ENCODE measurements at places on chromosomes 5 and 9.

GRCh38 chr5:66074901-66075300 is 69.2 kb upstream of the SREK1 start:
- no peak for DNase-seq

- DNase-seq = no peak
These were observed 203.6 kb upstream of the ADRA1B start for GRCh38 chr5:159712672-159713071.

- no peak for DNase-seq
These were observed 103.2 kb downstream of the DPYSL3 start for GRCh38 chr5:147406636-147407035.

GRCh38 chr9:100126423-100126822 is 27.4 kb downstream of the INVS start:
- no peak for DNase-seq

GRCh38 chr5:97165726-97166125 is 17.3 kb downstream of the RIOK2 start:
- DNase-seq = peak; percentile 56

DNA sequence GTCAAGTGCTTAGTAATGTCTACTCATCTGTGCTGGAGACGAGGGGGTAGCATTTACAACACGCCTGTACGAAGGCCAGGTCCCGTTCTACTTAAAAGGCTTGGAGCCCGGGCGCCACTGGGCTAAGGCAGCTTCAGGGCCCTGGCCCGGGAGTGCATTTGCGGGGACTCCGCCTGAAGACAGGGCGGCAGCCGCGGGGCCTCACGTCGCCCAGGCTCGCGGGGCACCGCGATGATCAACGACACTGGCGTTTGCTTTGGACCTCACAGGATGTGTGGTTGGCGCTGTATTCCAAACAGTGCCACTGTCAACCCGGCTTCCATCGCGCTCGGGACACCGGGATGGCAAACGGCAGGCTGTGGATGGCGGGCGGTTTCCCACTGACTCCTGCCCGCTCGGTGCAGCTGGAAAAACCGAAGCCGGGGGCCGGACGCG is 1.1 kb upstream of the TENT4A start:
- peak; percentile 71 for DNase-seq

GRCh38 chr9:95157481-95158151 is 159.9 kb downstream of the FANCC start:
- no peak for DNase-seq

- DNase-seq = no peak
These were observed 27.1 kb upstream of the C9orf40 start for GRCh38 chr9:74979844-74980243.

DNA sequence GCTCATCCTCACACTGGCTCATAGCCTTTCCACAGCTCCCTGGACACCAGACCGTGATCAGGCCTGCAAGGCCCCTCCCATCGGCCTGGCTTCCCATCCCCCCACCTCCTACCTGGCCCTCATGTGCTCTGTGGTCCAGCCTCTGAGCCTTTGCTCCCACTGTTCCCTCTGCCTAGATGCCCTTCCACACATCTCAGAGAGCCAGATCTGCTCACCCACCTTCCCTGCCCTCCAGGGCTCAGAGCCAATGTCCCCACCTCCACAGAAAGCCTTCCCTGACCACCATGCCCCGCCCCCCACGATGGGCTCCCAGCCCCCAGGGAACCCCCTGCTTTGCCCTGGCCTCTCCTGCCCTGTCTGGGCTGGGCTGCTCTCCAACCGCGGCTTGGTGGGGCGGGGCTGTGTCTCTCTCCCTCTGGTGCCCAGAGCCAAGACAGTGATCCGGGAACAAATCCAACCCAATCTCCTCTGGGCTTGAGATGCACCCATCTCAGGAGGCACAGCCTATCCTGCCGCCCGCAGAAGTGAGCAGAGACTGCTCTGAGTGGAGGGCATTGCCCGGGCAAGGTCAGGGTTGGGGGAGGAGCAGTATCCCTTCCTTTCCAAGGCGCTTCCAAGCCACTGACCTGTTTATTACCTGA is 1.6 kb downstream of the NINJ1 start:
- DNase-seq = peak; percentile 14

DNA sequence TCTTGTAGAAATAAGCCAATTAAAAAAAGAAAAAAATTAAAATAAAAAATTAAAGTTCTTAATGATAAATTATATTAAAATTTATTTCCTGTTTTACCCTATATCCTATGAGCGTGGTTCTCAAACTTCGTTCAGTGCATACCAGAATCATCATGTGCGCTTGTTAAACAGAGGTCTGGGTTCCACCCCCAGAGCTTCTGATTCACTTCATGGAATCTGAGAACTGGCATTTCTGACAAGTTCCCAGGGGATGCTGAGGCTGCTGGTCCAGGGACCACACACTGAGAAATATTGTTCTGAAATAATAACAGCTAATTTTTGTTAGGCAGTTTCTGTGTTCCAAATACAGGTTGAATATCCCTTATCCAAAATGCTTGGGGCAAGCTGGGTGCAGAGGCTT is 79.3 kb downstream of the TMC1 start:
- no peak for DNase-seq

GRCh38 chr9:29126783-29127182 is 1553.5 kb upstream of the C9orf72 start:
- DNase-seq = no peak

DNA sequence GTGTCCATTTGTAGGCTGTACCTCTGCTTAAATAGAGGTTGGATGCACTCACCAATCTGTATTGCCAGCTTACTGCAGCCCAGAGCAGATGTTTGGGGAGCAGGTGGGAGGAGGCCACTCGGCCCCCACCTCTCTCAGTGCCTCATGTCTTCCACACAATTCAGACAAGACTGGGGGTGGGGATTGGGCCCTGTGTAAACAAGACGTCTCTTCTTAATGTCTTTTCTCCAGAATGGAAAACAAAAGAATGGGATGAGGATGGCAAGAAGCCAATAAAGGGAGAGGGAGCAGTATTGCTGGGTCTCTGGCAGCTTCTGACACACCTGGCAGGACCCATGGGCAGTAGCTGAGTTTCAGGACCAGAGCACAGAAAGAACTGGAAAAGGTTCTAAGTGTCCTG is 64.9 kb downstream of the SIL1 start:
- DNase-seq = no peak

- DNase-seq = no peak
These were observed 16.5 kb upstream of the QRFP start for GRCh38 chr9:130912932-130913598.

GRCh38 chr5:11420969-11421368 is 483.3 kb downstream of the CTNND2 start:
- DNase-seq = no peak

GRCh38 chr9:130451509-130452388 is 7.0 kb downstream of the ASS1 start:
- peak; percentile 79 for DNase-seq

- DNase-seq = no peak
These were observed 107.5 kb downstream of the TMEM232 start for GRCh38 chr5:110618941-110619340.

DNA sequence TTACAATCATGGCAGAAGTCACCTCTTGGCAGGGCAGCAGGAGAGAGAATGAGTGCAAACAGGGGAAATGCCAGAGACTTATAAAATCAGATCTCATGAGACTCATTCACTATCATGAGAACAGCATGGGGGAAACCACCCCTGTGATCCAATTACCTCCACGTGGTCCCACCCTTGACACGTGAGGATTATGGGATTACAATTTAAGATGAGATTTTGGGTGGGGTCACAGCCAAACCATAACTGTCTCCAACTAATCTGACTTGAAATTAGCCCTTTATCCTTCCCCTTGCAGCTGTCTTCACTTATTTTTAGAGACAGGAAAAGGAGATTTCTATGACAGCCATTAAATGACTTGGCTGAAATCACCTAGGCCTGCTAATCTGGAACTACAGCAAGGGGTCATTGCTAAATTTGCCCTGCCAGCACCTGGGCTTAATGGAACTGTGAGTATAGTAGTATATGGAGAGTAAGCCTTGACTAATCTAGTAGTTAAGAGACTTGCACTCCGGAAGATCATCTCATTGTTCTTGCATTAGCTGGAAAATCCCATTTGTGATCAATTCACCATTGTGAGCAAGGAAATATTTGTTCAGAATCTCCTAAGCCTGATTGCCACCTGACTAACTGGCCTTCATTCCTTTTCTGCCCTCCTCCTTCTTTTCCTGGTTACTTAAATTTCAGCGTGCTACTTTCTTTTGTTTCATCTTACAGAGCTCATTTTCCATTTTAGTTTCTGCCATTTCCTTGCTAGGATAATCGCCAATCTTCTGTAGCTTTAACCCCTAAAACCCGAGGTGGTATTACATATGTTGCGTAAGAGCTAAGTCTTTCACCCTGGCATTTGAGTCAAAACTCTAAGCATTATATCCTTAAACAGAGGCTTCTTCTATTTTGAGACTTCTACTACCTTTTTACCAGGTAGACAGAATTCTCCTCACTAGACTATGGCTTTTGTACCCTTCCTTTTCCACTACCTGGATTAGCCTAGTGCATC is 65.3 kb upstream of the RUSC2 start:
- DNase-seq = no peak

GRCh38 chr5:142109331-142110045 is 909 bp downstream of the NDFIP1 start:
- no peak for DNase-seq

DNA sequence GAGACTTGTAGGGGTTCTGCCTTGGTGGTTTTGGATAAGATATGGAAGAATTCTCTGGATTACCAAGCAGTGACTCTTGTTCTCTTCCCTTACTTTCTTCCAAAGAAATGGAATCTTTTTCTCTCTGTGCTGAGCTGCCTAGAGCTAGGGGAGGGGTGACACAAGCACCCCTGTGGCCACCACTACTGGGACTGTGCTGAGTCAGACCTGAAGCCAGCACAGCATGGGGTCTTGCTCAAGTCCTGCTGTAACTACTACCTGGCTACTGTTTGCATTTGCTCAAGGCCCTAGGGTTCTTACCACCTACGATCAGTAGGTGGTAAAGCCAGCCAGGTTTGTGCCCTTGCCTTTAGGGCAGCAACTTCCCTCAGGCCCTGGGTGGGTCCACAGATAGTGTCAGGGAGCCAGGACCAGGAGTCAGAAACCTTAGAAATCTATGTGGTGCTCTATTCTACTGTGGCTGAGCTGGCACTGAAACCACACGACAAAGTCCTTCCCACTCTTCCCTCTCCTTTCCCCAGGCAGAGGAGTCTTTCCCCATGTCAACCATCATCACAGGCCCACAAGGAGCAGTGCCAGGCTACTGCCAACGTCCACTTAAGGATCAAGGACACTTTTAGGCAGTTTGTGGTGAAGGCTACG is 53.8 kb downstream of the SREK1 start:
- DNase-seq = peak; percentile 58

GRCh38 chr9:99361817-99362216 is 139.7 kb downstream of the SEC61B start:
- DNase-seq = no peak

GRCh38 chr9:77935974-77936373 is 95.6 kb downstream of the GNAQ start:
- no peak for DNase-seq

- peak; percentile 25 for DNase-seq
These were observed 51.9 kb downstream of the NIPAL4 start for GRCh38 chr5:157511651-157512644.

- no peak for DNase-seq
These were observed 36.7 kb upstream of the MAP1B start for GRCh38 chr5:72070529-72070928.

GRCh38 chr9:6538666-6539071 is 106.9 kb downstream of the GLDC start:
- DNase-seq = no peak

DNA sequence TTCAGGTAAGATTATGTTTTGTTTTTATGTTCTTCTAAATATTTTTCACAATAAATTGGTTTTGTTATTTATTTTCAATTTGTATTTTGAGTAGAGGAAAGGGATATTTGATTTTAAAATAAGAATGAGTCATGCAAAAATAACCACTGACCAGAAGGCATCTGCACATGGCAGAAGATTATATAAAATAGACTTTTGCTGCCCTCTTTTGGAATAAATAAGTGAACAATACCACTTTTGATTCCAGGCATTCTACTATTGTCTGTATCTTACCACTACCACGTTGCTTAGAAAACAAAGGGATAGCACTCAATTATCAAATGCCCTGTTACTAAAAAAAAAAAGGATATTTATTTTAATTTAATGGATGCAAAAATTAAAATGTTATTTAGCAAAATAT is 227.3 kb upstream of the ITGA1 start:
- no peak for DNase-seq

GRCh38 chr5:79418276-79418675 is 95.7 kb downstream of the HOMER1 start:
- DNase-seq = no peak

DNA sequence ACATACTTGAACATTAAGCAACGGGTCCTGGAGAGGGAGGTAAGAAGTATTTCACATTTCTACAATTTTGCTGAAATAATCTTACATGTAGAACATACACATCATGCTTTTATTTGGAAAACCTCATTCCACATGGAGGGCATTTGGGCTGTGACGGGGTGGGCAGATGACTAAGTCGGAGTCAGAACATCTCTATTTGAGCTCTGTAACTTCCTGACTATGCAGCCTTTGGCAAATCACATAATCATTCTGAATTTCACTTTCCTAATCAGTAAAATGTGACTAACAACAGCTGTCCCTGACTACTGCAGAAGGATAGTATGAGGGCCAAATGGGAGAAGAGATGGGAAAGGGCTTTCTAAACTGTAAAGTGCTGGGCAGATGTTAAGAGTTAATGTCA is 17.1 kb upstream of the IL6ST start:
- DNase-seq = no peak

GRCh38 chr5:77066184-77066583 is 20.9 kb downstream of the ZBED3 start:
- DNase-seq = no peak

- no peak for DNase-seq
These were observed 30.7 kb downstream of the AOPEP start for GRCh38 chr9:94757158-94757557.

DNA sequence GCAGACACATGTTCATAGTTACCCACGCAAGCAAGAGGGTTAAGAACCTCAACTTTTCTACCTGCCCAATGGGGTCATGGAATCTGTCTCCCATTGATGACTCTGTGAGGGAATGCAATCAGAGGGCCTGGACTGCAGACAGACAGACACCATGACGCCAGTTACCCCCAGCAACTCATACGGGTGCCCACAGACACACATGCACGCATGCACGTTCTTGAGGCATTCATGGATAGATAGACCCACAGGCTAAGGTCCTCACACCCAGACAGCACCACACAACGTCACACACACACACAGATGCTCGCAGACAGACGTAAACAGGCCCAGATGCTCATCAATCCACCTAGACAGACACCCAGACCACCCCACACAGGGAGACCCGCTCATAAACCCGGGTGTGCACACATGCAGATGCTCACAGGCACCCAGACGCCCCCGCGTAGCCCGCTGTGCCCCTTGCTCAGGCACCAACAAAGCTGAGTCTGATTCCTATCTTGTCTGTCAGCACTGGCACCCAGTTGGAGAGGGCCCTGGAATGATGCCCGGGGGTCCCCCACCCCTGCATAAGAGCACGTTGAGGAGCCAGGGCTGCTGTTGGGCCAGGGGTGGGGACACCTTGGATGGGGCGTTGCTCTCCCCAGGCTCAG is 23.6 kb downstream of the LHX2 start:
- DNase-seq = no peak
